Foreskin keratinocyte (primary cell): ENCODE measurements at places on chromosomes 1 and 21. TPM values are rescaled to one million over a fixed set of nuclear protein-coding genes. Genes with fewer than 3 reads are reported as not detected.

DNA sequence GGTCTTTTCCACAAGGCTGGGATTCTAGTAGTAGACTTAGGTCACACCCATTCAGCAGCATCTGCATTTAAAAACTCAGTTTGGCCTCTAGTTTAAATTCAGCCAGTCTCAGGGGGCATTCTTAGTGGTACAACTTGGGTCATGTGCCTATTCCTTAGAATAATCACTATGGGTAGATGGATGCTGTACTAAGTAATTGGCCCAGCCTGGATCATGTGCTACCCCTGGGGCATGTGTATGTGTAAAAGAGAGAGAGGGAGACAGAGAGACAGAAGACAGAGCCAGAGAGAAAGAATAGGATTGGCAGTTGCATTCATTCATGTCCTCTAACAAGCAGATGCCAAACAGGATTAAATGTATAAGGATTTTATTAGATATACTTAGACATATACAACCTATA, 13.6 kb upstream of the SYT14 start:
- DNase-seq = no peak

GRCh38 chr1:119929643-119930315, 33.5 kb upstream of the ADAM30 start:
- DNase-seq = no peak

- DNase-seq = peak; percentile 28
Observed at GRCh38 chr1:200442537-200443156, 32.8 kb upstream of the ZNF281 start.

PRDM16 gene
- 0.04 TPM in 1 of 2 replicates, not detected in the other for total RNA-seq

DNA sequence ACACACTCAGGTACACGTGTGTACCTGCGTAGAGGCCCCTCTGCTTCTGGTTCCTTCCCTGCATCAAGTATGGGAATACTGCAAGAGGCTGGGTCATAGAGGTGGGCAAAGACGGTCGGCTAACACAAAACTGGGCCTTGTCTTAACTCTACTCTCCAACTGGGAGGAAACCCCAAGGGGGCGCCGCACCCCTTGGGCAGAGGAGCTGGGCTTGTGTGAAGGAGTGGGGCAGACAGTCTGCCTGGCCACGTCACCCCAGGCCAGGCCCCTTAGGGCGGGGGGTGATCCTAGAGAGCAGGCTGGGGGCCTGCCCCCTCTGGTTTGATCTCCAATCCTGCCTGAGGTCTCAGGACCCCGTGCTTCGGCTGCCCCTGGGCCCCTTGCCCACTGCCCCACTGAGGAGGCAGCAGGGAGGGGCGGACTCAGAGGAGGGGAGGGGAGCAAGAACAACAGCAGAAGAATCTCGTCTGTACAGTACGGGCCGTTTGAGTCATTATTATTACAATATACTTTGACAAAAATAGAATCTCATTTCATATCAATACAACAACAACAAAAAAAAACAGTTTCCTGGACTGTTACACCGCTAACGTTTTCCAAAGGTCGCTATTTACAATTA, 34.7 kb downstream of the MEF2D start:
- no peak for DNase-seq

- no peak for DNase-seq
Observed at GRCh38 chr1:162151900-162152829, 82.7 kb downstream of the NOS1AP start.

DNA sequence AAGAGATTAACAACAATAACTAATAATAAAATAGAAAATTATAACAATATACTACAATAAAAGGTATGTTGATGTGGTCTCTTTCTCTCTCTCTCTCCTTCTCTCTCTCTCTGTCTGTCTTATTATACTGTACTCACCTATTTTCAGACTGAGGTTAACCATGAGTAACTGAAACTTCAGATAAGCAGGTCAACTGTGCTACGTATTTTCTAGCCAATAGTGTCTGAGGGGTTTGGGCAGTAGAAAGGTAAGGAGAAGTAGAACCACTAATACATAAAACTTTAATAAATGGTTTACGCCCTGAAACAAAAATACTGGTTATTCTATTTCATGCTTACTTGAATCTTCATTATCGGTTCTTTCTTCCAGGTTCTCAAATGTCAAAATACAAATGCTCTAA, 71.0 kb upstream of the LRRC53 start:
- no peak for DNase-seq

DNA sequence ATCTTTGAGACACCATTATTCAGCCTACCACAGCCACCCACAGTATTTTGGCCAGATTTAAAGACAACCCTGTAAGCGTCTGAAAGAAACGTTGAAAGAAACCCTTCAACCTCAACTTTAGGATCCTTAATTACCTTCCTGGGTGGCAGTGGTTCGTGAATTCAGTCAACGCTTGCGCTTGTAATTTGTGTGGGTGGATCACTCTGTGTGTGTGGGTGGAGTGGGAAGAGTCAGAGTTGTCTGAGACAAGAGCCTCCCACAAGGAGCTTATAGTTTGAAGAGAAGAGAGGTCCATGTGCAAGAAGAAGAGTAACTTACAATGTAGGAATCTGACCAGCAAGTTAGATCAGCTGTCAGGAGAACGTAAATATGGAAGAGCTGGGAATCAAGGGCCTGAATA, 8.4 kb downstream of the COQ8A start:
- DNase-seq = no peak

DNA sequence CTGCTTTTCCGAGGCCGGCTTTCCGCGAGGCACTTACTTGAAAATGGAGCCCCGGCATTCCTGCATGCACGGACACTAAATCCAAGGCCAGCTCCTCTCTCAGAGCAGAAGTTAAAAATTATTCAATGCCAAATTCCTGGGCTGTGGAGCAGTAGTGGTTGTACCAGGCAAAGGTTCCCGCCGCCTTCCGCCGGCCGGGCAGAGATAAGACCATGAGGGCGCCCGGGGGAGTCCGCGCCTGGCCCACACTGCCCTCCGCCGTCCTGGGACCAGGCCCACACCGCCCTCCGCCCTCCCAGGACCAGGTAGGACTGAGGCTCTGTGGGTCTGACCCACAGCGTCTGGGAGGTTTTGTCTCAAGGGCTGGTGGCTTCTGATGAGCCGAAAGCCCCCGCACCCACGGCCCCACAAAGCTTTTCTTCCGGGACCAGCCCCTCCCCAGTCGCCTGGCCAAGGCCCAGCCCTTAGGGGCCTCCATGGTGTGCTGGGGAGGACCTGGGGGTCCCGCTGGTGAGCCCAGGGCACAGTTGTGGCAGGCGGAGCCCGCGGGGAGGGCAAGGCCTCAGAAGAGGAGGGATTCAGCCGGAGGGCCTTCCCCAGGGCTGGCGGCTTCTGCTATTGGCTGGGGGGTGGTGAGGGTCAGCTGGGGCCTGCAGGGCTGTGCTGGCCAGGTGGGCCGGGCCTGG, 12.7 kb upstream of the C1orf159 start:
- no peak for DNase-seq

- no peak for DNase-seq
Observed at GRCh38 chr1:205351984-205352713, 4.6 kb downstream of the KLHDC8A start.

DNA sequence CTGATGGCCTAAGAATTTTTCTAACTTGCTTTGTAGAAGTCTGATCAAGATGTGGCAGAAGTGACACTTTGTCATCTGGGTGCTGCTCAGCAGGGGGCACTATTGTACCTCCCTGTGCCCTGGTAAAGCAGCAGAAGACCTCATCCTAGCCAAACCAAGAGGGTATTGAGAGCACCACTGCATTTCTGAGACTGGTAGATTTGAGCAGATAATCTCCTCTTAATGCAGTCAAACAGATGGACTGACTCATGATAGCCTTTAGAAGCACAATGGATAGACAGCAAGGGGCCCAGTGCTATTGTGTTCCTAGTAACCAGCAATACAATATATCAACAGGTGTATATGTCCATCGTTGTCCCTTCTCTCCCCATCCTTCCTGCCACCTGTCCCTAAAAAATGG, 5.7 kb downstream of the TPM3 start:
- peak; percentile 56 for DNase-seq

SYTL1 gene
- total RNA-seq = 42.3 and 49.3 TPM in 2 replicates

FMN2 gene
- not detected in 2 replicates for total RNA-seq

CCT8 gene
- 236 and 264 TPM in 2 replicates for total RNA-seq

- DNase-seq = no peak
Observed at GRCh38 chr21:32816261-32816660, 44.7 kb upstream of the PAXBP1 start.

OR4F16 gene
- not detected in 2 replicates for total RNA-seq

DNA sequence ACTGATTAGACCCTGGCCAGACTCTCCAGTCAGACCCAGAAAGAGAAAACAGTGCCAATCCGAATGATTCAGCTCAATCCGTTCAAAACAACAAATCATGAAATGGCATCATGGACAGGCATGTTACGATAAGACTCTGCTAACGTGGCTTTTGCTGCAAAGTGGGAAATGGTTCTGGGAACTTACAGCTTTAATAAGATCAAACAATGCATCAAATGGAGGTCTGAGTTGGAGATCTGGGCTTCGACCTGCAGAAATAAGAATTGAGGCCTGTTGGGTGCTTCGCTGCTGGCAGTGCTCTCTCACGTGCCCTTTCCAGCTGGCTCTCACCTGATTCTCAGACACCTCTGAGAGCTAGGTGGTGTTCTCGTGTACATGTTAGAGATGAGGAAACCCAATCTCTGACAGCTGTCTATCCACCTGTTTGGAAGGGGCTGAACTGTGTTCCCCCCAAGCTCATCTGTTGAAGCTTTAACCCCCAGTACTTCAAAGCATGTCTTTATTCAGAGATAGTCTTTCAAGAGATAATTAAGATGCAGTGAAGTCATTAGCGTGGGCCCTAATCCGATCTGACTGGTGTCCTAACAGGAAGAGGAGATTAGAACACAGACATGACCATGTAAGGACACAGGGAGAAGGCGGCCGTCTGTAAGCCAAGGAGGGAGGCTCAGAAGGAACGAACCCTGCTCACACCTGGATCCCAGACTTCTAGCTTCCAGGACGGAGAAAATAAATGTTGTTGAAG, 45.5 kb upstream of the ETS2 start:
- DNase-seq = no peak

GRCh38 chr21:25701529-25701928, 33.2 kb downstream of the ATP5PF start:
- no peak for DNase-seq

DNA sequence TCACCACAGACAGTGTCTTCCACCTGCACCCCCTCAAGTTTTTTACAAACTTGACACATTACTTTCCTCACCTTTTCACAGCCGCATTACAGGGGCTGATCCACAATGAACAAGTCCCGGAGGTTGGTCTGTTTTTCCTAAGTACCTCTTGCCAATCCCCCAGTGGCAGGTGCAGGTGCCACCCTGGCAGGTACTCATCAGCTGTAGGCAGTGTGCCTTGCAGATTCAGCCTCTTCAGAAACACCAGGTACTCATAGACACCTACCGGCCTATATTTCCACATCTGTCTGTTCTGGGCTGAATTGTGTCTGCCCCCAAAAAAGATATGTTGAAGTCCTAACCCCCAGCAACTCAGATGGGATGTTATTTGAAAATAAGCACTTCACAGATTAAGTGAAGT, 81.4 kb upstream of the CNIH3 start:
- DNase-seq = no peak

SELENBP1 gene
- 1.6 and 2.6 TPM in 2 replicates for total RNA-seq

COL8A2 gene
- 0.68 and 0.78 TPM in 2 replicates for total RNA-seq

GRCh38 chr21:26544201-26544775, 28.8 kb downstream of the CYYR1 start:
- DNase-seq = peak; percentile 54

SLC45A3 gene
- total RNA-seq = 5.1 TPM in 2 replicates

GRCh38 chr21:34110594-34111202, 37.3 kb downstream of the MRPS6 start:
- DNase-seq = no peak

TNFSF4 gene
- 0.35 and 0.75 TPM in 2 replicates for total RNA-seq

DNA sequence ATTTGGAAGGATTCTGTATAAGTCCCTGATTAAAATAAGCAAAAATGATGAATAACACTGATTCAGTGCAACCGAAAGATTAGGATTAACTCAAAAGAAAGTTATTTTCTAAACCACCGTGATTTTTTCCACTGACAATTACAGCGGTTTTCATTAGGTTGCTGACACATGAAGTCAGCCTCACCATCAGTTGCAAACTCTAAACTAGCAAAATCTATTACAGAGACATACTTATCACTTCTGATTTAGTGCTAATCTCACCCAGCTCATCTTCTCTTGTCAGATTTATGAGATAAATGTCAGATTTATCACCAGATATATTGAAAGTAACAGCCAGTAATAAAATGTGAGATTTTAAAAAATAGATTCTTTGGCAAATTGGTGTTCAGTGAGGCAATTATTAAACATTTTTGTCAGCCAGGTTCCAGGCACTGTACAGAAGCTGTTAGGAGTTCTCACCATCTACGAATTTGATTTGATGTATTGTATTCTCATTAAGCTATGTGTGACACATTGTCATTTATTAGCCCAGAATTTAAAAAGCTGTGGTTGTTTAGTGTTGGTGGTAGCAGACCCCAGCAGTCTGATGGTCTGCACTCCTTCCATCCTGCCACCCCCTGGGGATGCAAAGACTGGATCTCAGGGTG, 37.3 kb upstream of the LGALS8 start:
- DNase-seq = no peak

- DNase-seq = no peak
Observed at GRCh38 chr1:22983944-22984343, 11.3 kb upstream of the LACTBL1 start.

MRPL37 gene
- 102 and 116 TPM in 2 replicates for total RNA-seq

LCA5L gene
- 0.42 and 0.61 TPM in 2 replicates for total RNA-seq

DNA sequence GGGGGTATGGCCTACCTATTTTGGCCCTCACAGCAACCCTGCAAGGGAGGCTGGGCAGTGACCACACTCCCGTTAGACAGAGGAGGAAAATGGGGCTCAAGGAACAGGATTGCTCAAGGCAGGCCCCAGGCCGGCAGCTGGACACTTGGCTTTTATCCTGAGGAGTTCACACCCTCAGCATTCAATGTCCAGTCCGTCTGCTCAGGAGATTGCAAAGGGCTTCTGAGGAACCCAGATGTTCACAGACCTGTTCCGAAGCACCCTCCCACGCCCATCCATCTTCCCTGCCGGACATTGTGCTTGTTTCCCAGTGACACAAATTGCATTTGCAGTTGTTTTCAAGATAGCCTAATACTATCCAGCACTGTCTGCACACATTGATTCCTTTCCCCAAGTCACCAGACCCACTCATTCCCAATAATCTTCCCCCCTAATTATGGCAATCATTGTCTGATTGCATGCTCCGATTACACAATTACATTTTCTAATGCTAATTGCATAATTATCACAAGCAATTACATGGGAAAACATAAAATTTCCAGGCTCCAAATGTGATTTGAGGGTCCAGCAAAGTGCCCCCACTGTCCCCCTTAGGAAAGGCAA, 4.3 kb upstream of the UBL4B start:
- no peak for DNase-seq

CD53 gene
- not detected in 2 replicates for total RNA-seq

GRCh38 chr1:7375781-7376660, 395.1 kb upstream of the VAMP3 start:
- DNase-seq = no peak

OR6K3 gene
- not detected in 2 replicates for total RNA-seq

- DNase-seq = peak; percentile 18
Observed at GRCh38 chr21:41816583-41817165, 49.8 kb upstream of the RIPK4 start.
